ENCODE measurements at places on chromosomes 5 and 9.

DNA sequence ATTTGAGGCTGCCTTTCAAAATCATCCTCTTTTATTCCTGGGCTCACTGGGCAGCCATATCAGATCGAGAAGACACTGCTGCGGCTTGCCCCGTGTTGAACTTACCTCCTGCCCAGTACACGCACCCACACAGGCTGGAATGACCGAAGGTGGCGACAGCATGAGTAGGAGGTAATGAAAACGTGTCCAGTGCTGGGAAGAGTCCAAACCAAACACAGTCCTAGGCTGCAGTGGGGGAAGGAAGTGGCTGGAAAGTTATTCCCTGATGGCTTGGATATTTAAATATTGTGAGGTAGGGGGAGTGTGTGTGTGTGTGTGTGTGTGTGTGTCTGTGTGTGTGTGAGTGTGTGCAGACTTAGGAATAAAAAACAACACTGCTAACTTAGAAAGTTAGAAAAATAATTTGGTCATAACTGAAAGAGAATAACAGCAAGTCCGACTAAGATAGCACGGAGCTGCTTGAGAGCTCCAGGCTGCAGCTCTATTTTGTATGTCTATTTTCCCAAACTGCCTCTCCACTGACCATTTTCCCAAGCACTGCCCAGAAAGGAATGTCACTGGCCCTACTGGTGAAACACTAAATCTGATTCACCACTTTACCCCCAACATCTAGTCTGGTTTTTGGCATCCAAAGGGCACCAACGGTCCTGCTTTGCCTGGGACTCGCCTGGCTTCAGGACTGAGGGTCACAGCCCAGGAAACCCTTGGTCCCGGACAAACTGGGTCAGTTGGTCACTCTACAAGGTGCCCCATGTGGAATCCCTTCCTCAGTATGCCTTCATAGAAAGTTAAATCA, 41.2 kb downstream of the ANKH start:
- no peak for DNase-seq

DNA sequence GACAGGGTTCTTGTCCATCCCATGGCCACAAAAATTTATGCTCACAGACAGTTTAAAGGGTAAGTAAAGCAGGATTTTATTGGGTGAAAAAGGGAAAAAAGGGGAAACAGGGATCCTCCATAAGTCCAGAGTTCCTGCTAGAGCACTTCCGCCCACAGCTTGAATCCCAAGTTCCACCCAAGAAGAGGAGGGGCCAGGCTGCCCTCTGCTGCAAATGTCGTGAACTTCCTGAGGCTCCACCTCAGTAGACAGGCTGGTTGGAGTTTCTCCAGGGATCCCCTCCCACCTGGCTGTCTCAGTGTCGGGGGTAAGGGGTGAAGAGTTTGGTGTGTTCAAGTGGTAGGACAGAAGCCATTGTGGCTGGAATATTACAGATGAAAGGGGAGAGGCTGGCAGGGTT, 275.0 kb upstream of the SGCD start:
- no peak for DNase-seq

GRCh38 chr9:120921661-120922181, 4.9 kb downstream of the TRAF1 start:
- no peak for DNase-seq

GRCh38 chr5:118554241-118554640, 434.1 kb downstream of the DTWD2 start:
- DNase-seq = no peak
